Left colon (tissue), 2 donors: ENCODE measurements at places on chromosomes 12 and 14. TPM values are rescaled to one million over a fixed set of nuclear protein-coding genes. Genes with fewer than 3 reads are reported as not detected.

Gene TBC1D30
- 12.8 TPM for total RNA-seq

Gene MYO1H
- 0.31 TPM for total RNA-seq

Gene HOXC4
- 0.18 TPM for total RNA-seq

Gene DIO3
- total RNA-seq: 1.0 TPM

Gene DNAI7
- 0.43 TPM for total RNA-seq

Gene ANKS1B
- 4.1 TPM for total RNA-seq

Gene SDS
- 4.7 TPM for total RNA-seq

Gene NUBPL
- 12.3 TPM for total RNA-seq

Gene B3GNT4
- total RNA-seq: 0.98 TPM

Gene TIMELESS
- 5.8 TPM for total RNA-seq

Gene RESF1
- 38.2 TPM for total RNA-seq

Gene BCL7A
- 6.5 TPM for total RNA-seq

Gene BRAP
- total RNA-seq: 19.7 TPM

DNA sequence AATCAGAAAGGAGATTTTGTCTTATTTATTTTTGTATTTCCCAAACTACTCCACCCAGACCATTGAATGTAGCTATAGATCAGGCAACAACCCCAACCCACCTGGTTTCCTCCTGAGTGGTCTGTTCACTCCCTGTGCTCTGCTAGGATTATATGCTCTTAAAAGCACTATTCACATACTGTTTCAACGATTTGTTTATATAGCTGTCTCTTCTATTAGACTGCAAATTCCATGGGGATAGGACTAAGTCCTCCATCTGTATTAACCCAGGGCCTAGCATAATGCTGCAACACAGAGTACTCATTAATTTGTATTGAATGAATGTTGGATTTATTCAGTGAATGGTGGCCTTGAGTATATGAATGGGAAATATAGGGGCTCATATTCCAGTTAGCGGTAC lies 307.6 kb downstream of the RAD51B start:
- no peak for DNase-seq

- peak; percentile 54 for DNase-seq
Observed at GRCh38 chr14:104794631-104794992, 936 bp downstream of the AKT1 start.

DNA sequence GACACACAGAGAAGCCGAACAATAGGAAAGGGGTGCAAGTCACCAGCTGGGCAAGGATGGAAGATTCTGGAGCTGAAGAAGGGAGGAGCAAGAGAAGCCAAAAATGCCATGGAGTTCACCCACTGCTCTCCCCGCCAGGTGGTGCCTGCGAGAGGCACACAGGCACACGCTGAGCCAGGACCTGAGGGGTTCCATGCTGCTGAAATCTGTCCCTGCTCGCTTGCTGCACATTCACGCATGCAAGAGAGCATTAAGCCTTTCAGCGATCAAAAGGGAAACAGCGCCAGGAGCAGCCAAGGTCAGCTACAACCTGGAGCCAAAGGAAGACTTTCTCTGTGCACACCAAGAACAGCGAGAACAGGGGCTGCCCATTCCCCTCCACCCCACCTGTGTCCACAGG lies 104.1 kb downstream of the ANO2 start:
- no peak for DNase-seq

DNA sequence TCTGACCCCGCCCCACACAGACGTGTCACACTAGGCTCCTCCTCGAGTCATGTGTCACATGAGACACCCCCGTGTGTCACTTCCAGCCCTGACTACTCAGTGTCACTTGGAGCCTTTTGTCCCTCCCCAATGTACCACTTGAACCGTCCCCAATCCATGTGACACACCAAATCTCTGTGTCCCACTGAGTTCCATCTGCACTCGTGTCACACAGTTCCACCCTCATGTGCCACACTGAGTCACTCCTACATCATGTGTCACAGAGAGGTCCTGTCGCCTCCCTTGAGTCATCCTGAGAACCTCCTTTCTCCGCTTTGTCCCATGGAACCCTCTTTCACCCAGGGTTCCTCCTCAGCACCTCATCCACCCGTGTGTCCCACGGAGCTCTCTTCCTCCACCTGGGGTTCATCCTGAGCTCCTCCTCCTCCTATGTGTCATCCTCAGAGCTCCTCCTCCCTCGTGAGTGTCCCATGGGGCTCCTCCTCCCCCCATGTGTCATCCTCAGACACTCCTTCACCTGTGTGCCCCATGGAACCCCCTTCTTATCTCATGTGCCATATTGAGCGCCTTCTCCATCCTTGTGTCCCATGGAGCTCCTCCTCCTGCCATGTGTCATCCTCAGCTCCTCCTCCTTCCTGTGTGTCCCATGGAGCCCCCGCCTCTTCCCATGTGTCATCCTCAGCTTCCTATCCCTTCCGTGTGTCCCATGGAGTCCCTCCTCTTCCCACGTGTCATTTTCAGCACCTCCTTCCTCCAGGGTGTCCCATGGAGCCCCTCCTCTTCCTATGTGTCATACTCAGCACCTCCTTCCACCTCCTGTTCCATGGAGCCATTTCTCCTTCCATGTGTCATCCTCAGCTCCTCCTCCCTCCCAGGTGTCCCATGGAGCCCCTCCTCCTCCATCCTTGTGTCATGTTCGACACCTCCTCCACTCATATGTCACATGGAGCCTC lies 32.0 kb downstream of the RTL1 start:
- no peak for DNase-seq

DNA sequence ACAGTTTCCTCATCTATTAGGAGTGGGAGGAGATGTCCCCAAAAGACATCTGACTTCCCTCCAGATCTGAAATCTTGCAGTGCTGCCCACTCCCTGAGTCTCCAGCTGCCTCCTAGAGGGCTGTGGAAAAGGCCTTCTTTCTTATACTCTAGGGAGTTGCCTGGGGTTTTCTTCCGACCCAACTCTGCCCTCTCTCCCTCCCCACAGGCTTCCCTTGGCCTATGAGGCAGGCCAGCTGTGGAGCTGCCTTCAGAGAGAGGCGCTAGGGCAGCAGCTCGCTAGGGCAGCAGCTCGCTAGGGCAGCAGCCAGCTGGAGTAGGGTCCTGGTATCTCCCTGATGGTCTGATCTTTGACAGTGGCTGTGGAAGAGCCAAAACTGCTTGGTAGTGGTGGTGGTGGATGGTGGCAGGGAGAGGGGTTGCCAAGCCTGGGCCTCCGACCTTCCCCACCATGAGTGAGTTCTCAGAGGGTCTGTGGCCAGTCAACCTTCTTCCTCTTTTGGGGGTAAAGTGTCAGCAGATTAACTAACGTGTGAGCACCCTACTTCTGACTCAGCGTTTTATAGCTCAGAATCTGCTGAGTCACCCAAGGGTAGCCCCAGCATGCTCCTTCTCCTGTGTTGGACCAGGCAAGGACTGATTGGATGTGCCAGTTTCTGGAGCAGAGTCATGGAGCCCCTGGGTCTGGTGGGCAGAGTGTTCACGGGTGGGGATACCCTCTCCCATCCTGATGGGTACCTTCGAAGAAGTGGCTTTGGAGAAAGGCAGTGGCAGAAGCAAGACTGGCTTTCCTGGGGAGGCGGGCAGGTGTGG lies 2.3 kb downstream of the SLC48A1 start:
- DNase-seq: no peak

GRCh38 chr14:57182760-57183503 lies 85.8 kb downstream of the EXOC5 start:
- DNase-seq: no peak

DNA sequence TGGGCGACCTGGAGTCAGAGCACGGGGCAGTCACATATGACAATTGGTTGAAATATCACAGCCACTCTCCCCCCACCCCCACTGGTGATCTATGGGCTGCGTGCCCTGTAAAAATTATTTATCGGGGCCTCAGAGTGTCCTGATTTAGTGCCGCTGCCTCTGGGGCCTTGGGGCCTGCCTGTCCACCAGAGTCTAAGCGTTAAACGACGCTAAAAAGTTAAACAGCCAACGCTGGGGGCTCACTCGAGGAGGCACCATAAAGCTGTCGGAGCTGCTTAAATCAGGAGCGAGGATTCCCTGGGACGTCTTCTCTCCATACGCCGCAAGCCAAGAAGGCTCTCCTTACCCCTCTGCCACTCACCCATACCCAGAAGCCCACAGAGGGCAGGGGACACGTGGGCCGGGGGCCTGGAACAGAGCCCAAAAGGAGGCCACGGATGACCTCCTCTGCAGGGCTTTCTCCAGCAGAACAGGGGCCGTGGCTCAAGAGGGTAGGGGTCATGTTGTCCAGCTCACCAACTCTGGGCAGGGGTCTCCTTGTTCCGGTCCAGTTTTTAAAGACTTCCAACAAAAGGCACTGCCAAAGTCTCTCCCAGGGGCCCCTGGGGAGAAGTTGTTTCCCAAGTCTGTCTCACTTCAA lies 42.2 kb downstream of the SMUG1 start:
- no peak for DNase-seq

GRCh38 chr12:10632226-10632625 lies 18.8 kb upstream of the MAGOHB start:
- no peak for DNase-seq

GRCh38 chr12:102669056-102669455 lies 188.7 kb upstream of the IGF1 start:
- no peak for DNase-seq

DNA sequence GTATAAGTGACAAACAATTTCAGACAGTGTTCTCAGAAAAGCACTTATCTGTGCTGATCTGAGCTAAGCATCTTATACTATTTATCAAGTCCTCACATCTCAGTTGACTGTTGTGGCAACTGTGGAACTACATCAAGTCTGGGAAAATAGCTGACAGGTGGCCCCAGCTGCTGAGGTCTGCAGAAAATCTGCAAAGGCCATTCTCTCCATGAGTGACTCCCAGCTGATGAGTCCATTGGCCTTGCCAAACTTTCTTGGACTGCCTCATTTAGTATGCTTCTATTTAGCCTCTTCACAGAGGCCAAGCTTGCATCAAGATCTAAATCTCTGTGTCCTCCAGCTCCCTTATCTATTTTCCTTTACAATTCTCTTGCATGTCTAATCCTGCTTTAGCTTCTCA lies 174.5 kb upstream of the RBM19 start:
- no peak for DNase-seq

GRCh38 chr12:15393037-15393436 lies 70.7 kb downstream of the PTPRO start:
- DNase-seq: no peak

DNA sequence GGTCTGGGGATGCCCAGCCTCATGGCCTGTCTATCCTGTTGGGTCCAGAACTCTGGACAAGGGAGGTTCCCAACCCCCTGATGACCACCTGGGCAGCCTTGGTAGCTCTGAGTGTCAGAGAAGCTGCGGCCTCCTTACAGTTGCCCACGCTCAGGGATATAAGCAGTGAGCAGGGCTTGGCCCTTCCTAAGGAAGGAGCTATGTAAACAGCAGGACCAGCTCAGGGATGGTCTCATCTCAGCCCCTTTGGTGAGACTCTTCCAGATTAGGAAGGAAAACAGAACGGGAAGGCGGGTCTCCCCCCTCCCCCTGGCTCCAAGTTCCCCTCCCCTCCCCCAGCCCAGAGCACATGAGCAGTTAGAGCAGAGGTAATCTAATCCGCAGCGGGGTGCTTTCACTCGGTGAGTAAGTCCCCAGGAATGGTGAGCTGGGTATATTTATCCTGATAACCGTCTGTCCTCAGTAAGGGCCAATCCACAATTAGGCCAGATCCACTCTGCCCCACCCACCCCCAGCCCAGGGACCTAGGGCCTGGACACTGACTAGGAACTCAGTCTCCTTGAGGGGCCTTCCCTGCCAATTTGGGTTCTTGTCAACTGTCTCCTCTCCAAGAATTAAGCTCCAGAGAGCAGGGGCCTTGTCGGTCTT lies 29.5 kb upstream of the RPLP0 start:
- no peak for DNase-seq

- DNase-seq: no peak
Observed at GRCh38 chr14:37170237-37170636, 2.2 kb downstream of the SLC25A21 start.

DNA sequence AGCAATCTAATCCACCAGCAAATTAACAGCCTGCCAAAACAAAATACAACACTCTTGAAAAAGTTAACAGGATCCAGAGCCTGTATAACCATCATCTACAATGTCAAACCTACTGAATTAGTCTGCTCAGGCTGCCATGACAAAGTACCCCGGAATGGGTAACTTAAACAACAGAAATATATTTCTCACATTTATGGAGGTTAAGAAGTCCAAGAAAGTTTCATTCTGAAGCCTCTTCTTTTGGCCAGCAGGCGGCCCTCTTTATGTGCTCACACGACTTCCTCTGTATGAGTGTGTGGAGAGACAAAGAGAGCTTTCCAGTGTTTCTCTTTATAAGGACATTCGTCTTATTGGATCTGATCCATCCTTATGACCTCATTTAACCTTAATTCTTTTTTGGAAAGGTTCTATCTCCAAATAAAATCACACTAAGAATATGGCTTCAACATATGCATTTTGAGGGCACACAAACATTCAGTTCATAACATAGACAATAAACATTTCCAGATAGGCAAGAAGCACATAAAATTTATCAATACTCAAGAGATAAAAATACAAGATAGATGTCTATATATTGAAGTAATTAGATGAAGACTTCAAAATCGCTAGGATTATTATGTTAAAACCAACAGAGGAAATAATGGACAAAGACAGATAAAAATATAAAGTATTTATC lies 5.9 kb upstream of the RERG start:
- peak; percentile 42 for DNase-seq

DNA sequence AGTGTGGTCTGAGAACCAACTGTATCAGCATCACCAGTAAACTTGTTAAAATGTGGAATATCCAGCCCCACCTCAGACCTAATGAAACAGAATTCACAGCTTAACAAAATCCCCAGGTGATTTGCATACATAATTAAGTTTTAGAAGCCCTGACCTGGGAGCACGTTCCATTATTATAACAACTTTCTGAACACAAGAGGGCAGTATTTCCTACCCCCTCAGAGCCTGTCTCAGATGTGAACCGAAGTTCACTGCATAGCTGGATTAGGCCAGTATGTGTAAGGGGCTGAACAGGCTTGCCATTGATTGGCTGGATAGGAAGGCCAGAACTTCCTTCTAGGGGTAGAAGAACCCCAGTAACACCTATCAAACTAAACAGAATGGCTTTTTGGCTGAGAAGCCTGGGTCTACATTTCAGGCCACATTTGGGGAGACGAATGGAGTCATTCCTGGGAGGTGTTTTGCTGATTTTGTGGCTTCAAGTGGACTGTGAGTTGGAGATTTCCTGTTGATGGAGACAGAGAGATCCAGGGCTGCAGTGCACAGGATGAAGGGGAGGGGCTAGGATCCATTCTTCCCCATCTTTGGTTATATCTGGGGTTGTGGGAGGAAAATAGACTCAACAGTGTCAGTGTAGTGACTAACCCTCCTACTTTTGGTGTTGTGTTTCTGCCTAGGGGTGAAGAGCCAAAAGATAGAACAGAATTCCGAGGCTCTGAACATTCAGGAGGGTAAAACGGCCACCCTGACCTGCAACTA lies 94.7 kb upstream of the OR4E1 start:
- DNase-seq: no peak

- DNase-seq: no peak
Observed at GRCh38 chr14:68946489-68946822, 32.6 kb downstream of the ACTN1 start.

DNA sequence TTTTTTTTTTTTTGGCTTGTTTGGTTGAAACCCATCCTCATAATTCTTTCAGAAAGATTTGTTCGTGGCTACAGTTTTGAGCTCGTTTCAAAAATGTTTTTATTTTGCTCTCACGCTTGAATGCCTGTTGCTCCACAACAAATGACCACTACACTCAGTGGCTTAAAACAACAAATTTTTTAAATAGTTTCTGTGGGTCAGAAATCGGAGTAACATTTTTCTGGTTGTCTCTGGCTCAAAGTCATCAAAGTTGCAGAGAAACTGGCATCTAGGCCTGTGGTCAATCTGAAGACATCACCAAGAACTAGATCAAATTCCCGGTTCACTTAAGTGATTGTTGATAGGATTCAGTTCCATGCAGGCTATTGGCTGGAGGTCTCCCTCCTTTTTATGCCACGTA lies 560.0 kb downstream of the SNAPC1 start:
- no peak for DNase-seq

- DNase-seq: peak; percentile 74
Observed at GRCh38 chr14:75906680-75907280, 75.0 kb downstream of the TGFB3 start.
